Amniotic epithelial cell (primary cell): ENCODE measurements at places on chromosomes 5 and 9.

DNA sequence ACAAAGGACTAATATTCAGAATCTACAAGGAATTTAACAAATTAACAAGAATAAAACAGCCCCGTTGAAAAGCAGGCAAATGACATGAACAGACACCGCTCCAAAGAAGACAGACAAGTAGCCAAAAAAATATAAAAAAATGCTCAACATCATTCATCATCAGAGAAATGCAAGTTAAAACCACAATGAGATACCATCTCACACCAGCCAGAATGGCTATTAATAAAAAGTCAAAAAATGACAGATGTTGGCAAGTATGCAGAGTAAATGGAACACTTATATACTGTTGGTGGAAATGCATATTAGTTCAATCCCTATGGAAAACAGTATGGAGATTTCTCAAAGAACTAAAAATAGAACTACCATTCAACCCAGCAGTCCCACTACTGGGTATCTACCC lies 302.7 kb upstream of the RGMB start:
- DNase-seq = no peak

GRCh38 chr5:65108786-65109743 lies 340.3 kb downstream of the CWC27 start:
- DNase-seq = peak; percentile 89

DNA sequence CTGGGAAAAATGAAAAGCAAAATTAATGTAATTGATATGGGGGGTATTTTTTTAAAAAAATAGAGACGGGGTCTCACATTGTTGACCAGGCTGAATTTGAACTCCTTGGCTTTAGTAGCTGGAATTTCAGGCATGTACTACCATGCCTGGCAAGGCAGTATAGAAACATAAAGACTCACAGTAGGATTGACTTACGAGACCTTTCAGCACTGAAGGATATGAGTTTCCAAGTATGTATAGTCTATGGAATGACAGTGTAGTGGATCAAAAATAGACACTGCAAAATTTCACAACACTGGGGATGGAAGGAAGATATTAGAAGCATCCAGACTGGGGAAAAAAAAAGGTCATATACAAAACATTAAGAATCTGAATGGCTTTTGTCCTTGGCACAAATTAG lies 6.8 kb downstream of the DCP2 start:
- no peak for DNase-seq

- no peak for DNase-seq
These were observed 3.0 kb upstream of the TUBB4B start for GRCh38 chr9:137237759-137238726.

- no peak for DNase-seq
These were observed 5.6 kb downstream of the DRD1 start for GRCh38 chr5:175438234-175438857.
